ENCODE measurements at places on chromosomes 4 and X.

GRCh38 chrX:87805829-87806490 is 288.4 kb downstream of the KLHL4 start:
- no peak for DNase-seq

- peak; percentile 53 for DNase-seq
Measured at GRCh38 chrX:15350329-15350996, 15.1 kb upstream of the PIGA start.

GRCh38 chr4:175459571-175459970 is 352.5 kb downstream of the GPM6A start:
- DNase-seq, result no peak

DNA sequence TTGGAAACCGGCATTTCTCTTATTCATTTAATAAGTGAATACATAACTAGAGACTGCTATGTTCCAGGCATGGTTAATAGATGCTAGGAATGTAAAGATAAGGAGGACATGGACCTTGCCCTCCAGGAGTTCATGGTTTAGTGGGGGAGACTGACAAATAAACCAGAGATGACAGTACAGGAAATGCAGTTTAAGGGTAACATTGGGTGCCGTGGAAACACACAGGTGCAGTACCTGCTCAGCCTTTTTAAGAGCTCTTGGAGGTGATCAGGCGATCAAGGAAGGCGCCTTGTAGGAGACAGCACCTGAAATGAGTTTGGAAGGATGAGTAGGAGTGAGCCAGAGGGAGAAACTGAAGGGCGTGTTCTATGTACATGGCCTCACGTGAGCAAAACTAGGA is 145.8 kb downstream of the AASDH start:
- no peak for DNase-seq

DNA sequence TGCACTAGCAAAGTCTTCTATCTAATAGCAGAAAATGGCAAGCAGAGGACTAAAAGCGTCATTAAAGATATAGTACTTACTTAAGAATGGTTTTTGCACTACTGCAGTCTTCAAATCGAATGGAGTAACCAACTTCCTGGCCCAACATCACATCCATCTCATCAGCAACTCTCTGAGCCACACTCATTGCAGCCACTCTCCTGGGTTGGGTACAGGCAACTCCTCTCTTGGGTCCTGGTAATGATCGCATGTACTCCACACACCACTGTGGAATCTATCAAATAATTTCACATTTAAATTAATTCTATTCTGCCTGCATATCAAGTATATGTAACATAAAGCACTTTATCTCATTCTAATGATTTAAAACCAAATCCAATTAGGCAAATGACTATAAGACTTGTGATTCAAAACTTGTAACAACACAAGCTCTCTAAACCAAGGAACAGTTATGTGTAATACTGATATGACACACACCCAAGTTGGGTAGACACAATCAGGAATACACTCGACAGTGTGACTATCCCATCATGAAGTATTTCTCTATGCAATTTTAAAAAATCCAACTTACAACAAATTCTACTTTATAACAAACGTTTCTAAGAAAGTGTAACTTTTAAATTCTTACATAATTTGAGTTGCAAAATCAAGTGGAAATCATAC is 13.6 kb downstream of the DHX15 start:
- no peak for DNase-seq

DNA sequence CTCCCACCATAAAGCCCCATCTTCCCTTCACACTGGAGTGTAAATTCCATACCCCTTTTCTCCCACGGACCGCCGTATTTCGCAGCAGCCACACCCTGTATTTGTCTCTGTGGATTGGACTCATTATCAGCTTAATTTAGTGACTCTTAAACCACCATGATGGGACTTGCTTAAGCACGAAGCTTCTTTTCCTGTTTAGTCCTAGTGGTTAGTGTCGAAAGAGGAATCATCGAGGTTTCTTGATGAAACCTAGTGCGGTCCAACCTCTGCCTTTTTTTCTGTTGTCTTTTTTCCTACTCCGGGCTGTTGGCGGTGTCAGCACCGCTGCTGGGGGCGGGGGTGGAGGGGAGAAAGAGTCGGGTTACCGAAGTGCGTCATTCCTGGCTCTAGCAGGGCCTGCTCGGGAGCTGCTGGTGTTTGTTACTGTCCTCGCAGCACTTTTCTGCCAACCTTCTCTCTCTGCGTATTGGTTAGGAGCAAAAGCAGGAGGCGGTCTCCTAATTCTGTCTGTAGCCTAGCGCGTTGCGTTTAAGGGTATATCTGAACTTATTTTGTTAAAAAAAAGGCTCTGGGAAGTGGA is 1.4 kb downstream of the STAG2 start:
- peak; percentile 73 for DNase-seq

- no peak for DNase-seq
Measured at GRCh38 chrX:68402094-68402493, 31.2 kb downstream of the OPHN1 start.

DNA sequence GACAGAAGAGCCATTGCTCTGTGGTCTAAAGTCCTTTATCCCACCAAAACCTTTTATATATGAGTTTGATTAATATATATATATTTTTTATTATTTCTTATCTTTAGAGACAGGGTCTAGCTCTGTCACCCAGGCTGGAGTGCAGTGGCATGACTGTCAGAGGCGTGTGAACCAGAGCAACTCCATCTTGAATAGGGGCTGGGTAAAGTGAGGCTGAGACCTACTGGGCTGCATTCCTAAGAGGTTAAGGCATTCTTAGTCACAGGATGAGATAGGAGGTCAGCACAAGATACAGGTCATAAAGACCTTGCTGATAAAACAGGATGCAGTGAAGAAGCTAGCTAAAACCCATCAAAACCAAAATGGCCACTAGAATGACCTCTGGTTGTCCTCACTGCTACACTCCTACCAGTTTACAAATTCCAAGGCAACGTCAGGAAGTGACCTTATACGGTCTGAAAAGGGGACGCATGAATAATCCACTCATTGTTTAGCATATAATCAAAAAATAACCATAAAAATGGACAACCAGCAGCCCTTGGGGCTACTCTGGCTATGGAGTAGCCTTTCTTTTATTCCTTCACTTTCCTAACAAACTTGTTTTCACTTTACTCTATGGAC is 10.5 kb downstream of the TBCK start:
- no peak for DNase-seq

DNA sequence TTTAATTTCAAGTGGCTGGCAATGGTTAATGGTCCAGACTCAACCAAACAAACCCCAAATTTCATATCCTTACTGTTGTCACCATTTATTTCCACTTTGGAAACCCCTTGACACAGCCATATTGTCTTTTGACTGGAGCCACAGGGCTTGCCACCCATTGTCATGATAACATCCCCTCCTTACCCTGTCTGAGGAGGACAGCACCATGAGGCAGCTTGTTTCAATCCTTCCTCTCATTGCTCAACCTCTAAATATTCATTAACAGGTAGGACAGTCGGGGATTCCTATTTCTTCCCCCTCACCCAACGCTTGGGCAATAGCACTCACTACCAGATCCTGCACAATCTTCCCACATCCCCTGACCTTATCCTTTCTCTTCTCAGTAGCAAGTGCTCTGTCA is 92.1 kb downstream of the CEP135 start:
- no peak for DNase-seq
